ENCODE measurements at places on chromosomes 2 and 18.
A peak's percentile ranks its signal among the peaks of the same experiment; 100 is the strongest.

DNA sequence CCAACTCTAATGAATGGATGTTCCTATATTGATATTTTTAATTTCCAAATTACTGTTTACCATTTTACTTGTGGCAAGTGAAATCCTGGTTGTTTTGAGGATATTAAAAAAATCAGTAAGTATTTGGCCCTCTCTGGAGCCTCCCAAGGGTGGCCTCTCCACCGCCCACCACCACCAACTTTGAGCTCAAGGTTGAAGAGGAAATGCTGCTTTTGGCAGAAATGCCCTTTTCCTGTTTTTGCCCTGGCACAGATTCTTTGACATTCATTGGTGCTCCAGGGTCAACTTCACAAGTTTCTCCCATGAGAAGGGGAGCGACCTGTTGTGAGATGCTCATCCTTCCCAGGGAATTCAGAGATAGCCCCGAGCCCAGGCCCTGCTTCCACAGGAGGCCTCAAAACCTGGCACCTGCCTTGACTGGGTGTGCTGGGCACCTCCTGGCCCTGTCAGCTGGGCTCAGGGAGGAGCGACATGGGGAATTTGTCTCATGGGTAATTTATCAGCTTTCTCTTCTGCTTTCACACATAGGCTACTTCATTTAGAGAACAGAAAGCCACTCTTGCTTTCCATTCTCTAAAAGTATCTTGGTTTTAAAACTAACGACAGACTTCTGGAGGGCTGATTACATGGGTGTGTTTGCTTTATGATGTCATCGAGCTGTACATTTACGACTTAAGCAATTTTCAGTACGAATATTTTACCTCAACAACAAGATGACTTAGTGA lies 6.9 kb downstream of the CD8A start:
- no peak for DNase-seq

DNA sequence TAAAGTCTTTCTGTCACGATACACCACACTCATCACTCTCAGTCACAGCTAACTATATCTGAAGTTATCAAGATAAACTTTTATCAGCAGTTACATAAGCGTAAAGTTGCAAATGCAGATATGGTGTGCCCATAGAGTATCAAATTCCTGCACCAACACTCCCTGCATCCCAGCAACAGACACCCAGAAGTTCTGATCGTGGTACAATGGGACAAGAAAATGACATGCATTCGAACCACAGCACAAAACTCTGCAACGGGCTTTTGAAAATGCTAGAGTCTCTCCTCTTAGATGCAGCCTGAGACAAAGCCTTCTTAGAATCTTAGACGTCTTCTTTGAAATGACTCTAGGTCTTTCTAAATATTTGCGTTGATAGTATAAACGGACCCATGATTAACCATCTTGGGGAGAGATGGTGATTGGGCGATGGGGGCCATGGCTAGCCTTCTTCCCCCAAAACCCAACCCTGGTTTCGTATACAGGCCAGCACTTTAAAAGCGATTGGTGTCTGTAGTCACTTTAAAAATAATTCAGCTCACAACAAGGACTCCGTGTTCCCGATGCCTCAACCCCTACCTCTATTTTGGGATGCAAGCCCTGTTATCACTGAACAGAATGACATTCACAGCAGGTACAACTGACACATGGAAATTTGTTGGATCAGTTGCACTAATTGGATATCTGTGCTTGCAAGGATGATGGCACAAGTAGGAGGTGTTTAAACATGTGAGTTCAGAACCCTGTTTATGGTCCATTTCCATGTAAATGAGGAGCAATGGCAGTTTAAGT lies 286.6 kb downstream of the MYT1L start:
- DNase-seq: no peak

DNA sequence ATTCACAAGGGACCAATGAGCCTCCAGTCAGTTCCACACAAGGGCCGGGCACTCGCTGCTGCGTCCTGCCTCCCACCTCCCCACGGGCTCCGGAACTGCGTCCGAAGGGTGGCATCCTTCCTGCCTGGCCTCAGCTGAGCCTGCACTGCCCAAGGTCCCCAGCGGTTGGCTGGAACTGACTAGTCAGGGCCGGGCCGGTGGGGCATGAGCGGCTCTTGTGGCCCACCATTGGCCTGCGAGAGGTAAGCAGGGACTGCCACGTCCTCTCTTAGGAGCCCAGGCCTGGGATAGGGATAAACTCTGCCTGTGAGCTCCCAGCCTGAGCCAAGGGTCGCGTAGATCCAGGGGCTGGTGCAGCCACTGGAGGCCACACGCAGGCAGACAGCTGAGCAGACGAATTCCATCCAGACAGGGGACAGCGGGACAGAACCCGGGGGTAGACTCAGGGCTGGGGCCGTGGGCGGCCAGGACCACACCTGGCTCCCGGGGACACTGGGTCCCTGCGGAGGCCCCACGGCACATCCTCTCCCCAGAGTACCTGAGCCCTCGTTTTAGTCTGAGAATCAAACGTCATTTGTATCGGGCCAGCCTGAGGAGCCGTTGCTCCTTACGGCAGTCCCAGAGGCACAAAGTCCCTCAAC lies 148.4 kb downstream of the ZNF516 start:
- no peak for DNase-seq

DNA sequence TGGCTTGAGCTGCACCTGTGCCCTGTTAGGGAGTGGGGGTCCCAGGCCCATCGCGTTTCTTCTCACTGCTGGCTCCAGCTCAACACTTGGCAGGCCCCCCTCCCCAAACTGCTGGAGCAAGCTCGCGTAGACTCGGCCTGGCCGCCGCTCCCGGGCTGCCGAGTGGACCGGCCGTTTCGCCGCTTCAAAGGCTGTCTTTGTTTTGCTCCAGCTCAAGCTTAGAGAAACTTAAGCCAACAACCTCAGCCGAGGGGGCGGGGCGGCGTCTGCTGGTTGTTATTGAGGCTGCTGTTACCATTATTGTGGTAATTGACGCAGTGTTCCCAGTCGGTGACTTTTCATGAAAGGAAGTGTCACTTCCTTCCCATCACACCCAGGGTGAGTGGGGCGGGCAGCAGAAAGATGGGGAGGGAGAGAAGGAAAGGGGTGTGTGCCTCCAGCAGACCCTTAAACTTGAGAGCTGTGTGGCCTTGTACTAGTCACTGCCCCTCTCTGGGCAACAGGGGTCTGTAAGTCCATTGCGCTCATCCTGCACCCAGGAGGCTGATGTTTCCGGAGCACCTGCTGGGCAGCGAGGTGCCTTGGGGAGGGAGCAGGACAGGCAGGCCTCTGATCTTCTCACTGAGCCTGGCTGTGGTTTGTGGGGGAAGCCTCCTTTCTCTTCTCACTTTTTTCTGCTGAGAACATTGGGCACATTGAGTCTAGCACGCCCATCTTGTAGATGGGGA lies 2.1 kb downstream of the ARID5A start:
- DNase-seq: peak; percentile 78

GRCh38 chr18:12281861-12282260 lies 26.2 kb upstream of the TUBB6 start:
- no peak for DNase-seq

- no peak for DNase-seq
Observed at GRCh38 chr2:230674966-230675672, 37.5 kb upstream of the CAB39 start.

- no peak for DNase-seq
Observed at GRCh38 chr2:127225186-127225960, 5.3 kb upstream of the CYP27C1 start.

GRCh38 chr2:53969968-53970723 lies 647 bp downstream of the PSME4 start:
- no peak for DNase-seq

DNA sequence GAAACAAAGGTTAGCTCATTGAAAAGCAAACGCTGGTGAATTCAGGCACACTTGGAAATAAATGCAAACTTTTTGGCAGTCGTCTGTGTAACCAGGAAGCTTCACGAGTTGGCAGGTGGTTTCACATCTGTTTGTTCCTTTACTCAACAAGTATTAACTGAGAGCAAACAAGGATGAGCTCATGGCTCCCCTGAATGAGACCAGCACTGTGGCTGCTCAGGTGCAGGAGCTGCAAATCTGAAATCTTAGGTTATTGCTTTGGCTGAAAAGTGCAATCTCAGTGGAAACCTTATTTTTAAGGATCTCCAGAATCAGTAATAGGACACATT lies 46.3 kb downstream of the SH3RF3 start:
- no peak for DNase-seq

- no peak for DNase-seq
Observed at GRCh38 chr2:148027822-148028221, 6.9 kb downstream of the MBD5 start.

DNA sequence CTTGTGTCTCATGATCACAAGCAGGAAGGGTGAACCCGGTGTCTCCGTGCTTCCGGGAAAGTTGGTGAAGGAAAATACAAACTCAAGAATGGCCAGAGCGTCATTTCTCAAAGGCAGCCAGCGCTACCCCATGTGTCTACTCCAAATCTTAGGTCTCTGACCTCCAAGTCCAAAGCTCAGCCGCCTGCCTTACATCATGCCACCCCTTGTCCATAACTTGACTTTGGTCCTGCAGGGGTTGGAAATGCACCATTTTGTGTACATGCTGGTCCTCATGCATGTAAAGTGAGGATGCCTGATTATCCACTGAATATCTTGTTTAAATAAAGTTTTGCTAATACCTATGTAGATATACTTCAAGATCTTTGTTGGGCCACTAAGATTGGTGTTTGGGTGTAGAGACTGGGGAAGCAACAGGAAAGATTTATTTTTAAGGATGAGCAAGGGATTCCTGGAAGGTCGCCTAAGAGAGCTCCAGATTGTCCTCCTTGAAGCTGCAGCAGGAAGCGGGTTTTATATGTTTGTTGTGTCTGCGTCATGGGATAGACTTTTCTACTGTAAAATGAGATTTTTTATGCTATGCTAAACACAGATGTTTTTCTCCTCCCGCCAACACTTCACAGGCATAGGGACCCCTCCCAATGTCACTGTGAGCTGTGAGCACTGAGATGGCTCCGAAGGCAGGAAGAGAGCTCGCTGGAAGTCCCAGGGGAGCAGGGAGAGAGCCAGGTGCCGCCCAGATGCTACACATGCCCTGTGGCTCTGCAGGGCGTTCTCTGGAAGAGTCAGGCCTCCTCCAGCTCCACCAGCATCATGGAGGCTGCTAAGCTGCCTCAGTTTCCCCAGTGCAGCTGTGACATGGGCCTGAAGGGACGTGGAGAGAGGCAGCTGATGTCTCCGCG lies 176.2 kb upstream of the HDAC4 start:
- DNase-seq: no peak

GRCh38 chr2:121019756-121020155 lies 265.2 kb downstream of the TFCP2L1 start:
- DNase-seq: no peak
